ENCODE measurements at places on chromosomes 3 and 15.

DNA sequence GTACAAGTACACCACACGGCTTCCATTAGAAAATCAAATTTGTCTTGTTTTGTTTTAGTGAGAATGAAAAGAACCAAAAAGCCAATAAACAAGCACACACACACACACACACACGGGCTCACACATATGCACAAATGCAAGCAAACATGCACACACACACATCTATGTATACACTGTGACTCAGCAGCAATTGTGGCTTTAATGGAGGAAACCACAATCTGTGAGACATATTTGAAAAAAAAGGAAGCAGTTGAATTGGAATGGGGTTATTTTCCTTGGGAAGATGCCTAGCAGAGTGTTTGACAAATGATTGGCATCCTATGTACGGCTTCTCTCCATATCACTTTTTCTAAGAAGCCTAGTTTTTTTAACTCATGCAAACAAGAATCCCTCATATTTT, 201.1 kb upstream of the ARRDC4 start:
- no peak for DNase-seq

- no peak for DNase-seq
Measured at GRCh38 chr3:184615396-184615795, 53.8 kb downstream of the EPHB3 start.

GRCh38 chr3:119586733-119587172, 7.5 kb downstream of the ADPRH start:
- no peak for DNase-seq

DNA sequence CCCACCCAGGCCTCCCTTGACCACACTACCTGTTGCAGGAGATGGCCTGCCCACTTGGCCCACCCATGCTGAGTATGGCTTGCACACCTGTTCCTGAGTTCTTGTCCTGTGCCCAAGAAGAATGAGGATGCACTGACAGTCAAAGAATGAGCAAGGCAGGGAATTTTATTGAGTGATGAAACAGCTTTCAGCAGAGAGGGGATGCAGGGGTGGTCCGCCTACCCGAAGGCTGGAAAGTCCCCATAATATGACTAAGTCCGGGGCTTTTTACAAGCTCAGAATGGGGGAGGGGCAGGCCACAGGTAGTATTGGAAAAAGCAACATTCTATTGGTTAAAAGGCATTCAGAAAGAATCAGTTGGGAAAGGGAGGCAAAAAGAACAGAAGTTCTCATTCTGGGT, 29.9 kb upstream of the RNU6-1 start:
- no peak for DNase-seq

DNA sequence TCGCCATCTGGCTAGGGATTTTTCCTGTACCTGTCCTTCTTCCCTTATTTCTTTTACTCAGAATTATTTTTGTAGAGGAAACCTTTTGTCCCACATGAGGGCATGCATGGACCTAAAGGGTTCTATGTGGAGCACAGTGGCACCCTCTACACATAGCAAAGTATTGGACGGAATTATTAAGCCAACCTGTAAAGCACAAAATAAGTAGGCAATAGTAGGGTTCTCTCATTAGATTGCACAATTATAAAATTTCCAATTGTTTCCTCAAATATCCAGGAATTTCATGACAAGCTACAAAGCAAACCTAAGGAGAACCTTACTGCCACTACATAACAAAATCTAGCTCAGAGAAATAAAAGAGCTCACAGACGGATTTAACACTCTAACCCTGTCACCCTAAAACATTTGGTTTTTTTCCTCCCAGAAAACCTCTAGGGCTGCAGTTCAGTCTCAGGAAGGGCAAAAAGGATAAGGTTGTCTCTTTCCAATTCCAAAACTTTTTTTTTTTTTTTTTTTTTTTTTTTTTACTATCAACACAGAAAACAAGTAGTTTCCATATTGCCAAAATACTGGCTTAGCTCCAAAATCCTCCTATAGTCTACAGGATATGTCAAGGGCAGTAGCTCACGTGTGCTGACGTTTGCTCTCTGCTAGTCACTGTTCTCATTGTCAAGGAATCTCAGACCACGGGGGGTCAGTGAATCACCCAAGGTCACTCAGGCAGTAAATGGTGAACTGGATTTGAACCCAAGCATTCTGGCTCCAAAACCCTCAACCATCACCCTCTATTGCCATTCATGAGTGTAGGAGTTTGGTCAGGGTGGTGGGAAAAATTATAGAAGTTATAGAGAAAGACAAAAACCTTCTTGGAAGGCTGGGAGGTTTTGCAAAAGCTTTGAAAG, 52.3 kb downstream of the NCEH1 start:
- no peak for DNase-seq

All from activated CD4-positive, alpha-beta T cell treated with anti-CD3 and anti-CD28 coated beads for 36 hours (primary cell).